NCI-H1417 treated with DMSO at 0.1 percent for 48 hours (cell line): ENCODE measurements at places on chromosomes 2 and 18.
A peak's percentile ranks its signal among the peaks of the same experiment; 100 is the strongest.

GRCh38 chr18:36058674-36059073 lies 8.7 kb downstream of the RPRD1A start:
- DNase-seq, result no peak

- no peak for DNase-seq
These were observed 60.2 kb downstream of the CXCR4 start for GRCh38 chr2:136057802-136058140.

DNA sequence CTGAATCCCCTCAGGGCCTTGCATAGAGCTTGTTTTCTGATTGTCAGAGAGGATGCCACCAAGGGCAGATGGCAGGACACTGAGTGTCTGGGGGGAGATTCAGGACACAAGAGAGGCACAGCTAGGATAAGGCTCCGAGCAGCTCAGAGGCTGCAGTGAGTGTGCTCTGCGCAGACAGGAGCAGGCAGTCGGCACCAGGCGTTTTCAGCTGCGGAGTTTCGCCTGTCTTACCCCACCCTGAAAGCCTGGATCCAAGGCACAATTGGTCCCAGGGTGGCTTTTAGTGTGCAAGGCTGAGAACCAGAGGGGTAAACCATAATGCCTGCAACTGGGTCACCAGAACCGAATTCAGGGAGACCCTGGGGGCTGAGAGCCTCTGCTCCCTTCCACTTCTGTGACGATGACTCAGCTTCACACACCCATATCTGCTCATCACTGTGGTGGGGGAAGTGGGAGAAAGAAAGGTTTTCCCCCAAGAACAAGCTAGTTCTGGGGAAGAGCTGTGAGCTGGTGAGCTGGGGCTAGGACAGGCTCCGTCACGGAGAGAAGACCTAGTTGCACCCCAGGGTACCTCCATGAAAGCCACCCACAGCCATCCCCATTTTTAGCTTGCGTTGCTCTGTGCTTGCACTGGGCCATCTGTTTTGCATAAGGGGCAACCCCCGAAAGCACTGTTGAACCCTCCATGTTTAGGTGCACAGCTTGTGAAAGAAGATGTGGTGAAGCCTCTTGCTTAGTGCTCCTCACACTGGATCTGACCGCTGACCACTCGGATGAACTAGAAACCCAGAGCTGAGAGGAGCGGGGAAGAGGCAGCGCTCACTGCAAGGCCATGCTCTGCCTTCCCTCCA lies 173.7 kb downstream of the CELF4 start:
- DNase-seq, result no peak

GRCh38 chr18:41504316-41504715 lies 450.7 kb upstream of the PIK3C3 start:
- DNase-seq, result no peak

DNA sequence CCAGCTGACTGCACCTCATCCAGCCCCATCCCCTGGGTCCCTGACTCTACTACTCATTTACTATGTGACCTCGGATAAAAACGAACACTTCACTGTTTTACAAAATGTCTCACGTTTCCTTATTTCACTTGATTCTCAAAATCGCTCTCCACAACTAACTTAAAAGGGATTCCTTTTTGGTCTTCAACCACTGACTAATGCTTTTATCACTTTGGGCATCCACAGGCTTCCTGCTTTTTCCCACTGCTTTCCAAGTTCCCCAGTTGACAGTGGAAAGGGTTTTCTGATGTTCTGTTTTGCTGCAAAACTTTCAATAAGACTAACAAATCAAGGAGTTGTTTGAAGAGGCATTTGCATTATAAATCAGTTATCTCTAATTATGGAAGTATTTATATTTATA lies 24.1 kb downstream of the EIF2AK3 start:
- no peak for DNase-seq

- no peak for DNase-seq
These were observed 6.1 kb downstream of the RASGRP3 start for GRCh38 chr2:33482518-33482917.

DNA sequence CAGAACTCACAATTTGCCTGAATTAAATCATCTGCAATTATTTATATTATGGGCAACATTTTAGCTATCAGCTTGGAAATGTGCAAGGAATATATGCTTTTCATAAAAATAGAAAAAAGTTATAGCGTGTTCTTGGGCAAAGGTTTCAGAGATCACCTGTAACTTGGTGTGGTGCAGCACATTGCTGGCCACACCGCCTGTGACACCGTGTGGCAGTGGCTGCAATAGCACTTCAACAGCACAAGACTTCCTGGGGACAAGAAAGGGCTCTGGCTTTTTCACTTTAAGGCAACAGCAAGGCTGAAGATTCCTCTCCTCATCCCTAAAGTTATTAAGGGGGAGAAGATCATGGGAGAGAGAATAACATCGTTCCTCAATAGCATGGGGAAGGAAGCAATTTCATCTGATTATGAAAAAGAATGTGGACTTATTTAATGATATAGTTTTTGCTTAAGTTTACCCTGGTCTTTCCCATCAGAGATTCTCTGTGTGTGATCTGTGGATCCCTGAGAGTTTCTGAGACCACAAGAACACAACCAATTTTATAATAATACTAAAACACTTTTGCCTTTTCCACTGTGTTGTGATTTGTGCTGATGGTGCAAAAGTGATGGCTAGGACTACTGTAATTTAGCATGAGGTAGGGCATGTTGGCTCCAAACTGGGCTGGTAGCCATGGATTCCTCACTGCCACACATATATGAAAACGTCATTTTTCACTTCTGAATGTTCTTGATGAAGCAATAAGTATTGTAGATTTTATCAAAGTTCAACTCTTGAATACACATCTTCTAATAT lies 15.0 kb upstream of the SERPINB3 start:
- DNase-seq, result peak; percentile 46

- DNase-seq, result no peak
These were observed 101.2 kb upstream of the SMAD2 start for GRCh38 chr18:48031641-48032040.

DNA sequence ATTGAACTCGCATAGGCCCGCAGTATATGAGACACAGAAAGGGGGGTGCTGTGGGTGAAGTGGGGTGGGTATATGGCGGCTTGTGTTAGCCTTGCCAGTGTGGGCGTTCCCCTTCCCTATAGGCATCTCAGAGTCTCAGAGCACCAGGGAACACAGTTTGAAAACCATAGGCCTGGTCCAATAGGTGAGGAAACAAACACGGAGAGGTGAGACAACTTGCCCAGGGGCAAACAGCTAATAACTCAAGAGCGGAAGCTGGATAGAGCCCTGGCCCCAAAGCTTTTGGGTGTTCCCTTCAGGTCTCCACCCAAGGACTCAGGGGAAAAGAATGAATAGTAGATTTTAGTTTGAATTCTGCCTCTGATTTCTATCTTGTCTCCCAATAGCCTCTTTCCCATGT lies 7.9 kb downstream of the LIPG start:
- no peak for DNase-seq

GRCh38 chr2:177816766-177817165 lies 255.8 kb downstream of the PDE11A start:
- DNase-seq, result no peak

DNA sequence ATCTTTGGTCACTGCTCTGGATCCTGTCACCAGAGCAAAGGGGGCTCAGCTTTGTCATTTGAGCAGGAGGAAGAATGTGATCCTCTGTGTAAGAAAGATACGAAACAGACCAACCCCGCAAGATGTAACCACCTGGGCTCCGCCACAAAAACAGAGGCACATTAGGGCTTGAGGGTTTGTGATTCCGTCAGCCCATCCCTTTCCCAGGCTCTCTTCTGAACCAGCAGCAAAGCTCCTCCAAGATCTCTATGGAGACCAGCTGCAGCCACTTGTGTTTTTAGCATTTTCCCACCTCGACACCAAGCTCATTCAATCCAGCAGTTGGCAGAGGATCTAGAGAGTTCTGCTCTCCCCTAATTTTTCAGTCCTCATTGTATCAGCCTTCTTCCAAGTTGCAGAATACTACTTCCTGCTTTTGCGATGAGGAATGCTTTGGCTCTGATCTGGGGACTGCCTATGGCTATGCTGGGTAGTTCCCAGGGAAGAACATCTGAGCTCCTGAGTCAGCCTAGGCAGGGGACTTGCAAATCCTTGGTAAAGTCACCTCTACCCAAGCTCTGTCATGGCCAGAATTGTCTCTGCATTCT lies 139.6 kb upstream of the RAB12 start:
- DNase-seq, result no peak

- DNase-seq, result no peak
These were observed 94.0 kb upstream of the ACVR1C start for GRCh38 chr2:157722580-157723234.

GRCh38 chr18:34651586-34652369 lies 58.3 kb upstream of the DTNA start:
- DNase-seq, result no peak

GRCh38 chr2:128234613-128235012 lies 84.1 kb downstream of the HS6ST1 start:
- no peak for DNase-seq

DNA sequence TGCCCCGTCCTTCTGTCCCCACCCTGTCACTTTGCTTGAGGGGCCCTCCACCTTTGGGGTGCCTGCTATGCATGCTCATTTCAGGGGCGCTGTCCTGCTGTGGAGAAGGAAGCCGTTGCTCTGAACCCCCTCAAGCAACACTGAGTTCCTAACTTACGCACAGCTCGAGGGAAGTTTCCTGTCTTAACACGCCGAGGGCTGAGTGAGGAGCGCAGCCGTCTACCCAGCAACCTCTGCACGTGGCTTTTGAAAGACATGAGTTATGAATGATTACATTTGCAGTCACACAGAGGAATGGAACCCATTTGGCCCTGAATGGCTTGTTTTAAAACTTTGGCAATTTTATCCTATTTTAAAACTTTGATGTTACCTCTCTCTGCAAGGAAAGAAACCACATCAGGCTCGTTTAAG lies 14.0 kb downstream of the RAMP1 start:
- no peak for DNase-seq

- no peak for DNase-seq
These were observed 38.7 kb upstream of the SLC1A4 start for GRCh38 chr2:64950226-64951160.

- DNase-seq, result no peak
These were observed 57.3 kb downstream of the NEDD4L start for GRCh38 chr18:58101291-58101794.

- no peak for DNase-seq
These were observed 85.3 kb downstream of the PIEZO2 start for GRCh38 chr18:11064106-11064505.

DNA sequence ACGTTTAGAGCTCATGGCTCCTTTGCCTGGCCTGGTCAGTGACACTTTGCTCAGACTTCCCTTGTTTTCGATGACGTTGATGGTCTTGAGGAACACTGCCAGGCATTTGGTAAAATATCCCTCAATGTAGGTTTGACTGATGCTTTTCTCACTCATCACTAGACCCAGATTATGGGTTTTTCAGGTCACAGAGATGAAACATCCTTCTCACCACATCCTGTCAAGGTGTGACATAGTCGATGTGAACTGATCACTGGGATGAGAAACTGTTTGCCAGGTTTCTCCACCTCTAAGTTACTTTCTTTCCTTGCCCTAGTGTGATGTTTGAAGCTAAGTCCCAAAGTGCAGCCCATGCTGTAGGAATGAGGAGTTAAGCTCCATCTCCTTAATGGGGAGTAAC lies 81.5 kb downstream of the AFF3 start:
- DNase-seq, result no peak

GRCh38 chr2:68747900-68748299 lies 13.3 kb downstream of the ARHGAP25 start:
- no peak for DNase-seq

DNA sequence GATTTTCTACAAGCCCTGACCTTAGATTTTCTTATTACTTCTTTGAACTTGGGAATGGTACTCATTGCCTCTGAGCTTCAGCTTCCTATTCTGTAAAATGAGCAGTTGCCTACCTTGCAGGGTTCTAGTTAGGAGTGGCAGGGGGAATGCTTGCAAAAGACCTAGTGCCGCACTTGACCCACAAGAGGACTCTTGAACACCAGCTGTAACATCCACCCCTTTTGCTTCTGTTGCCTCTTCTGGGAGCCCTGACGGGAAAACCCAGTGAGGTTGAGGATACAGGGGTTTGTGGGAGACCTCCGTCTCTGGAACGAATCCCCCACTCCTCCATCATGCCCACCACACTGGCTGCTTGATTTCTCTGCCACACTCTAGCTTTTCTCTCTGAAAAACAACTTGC lies 27.1 kb upstream of the LBH start:
- no peak for DNase-seq

DNA sequence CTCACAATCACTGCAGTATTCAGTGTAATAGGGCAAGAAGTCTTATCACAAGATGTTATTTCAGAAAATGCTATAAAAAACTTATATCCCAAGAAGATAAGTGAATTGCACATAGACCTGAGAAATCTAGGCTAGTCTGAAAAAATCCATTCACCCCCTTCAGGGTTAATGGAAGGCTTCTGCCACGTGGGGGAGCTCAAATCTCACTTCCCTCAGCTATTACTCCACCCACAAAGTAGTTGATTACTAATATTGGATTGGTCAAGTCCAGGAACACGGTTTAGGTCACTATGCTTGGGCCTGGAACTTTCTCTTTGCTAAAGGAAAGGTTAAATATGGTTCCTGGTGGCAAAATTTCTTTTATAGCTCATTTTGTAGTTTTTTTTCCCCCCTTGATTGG lies 51.2 kb upstream of the ADAM23 start:
- DNase-seq, result no peak

GRCh38 chr18:53701697-53702096 lies 522.8 kb downstream of the MBD2 start:
- DNase-seq, result no peak
